ENCODE measurements at places on chromosomes 2 and 18.
A peak's percentile ranks its signal among the peaks of the same experiment; 100 is the strongest.

- peak; percentile 88 for DNase-seq
Observed at GRCh38 chr2:70977605-70978205, 725 bp upstream of the ANKRD53 start.

DNA sequence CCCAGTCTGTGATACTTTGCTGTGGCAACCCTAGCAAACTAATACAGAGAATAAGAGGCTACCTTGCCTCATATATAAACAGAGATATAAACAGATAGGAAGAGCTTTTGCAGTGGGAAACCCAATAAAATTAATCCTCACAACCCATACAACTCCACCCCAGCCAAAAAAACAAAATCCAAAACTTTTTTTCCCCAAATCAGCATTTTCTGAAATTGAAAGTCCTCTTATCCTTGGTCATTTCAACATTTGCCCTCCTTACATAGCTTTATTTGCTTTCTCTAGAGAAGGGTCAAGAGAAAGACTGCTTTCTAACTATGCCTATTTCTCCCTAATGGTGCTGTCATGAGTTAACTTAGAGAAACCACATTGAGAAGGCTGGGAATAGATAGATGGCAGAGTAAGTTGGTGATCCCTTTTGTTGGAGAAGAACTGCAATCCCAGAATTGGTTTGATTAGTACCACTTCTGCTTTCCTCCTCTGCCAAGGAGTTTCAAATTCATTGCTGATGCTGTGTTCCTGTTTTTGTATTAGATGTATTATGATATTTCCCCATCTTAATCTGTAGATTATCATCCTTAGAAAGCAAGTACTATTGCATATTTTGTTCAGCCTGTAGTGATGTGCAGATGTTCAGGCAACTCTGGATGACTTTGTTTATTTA lies 76.5 kb upstream of the B3GNT2 start:
- DNase-seq: no peak

GRCh38 chr2:45169339-45170190 lies 160.3 kb upstream of the SIX2 start:
- DNase-seq: peak; percentile 3

GRCh38 chr18:50970006-50970405 lies 2.2 kb downstream of the ELAC1 start:
- peak; percentile 43 for DNase-seq
